ENCODE measurements at places on chromosomes 6 and 20.
A peak's percentile ranks its signal among the peaks of the same experiment; 100 is the strongest.

- no peak for DNase-seq
Measured at GRCh38 chr20:8250539-8251200, 118.6 kb downstream of the PLCB1 start.

GRCh38 chr20:5821627-5822215, 71.5 kb downstream of the SHLD1 start:
- no peak for DNase-seq

GRCh38 chr6:31681135-31681671, 336 bp upstream of the LY6G5C start:
- no peak for DNase-seq

DNA sequence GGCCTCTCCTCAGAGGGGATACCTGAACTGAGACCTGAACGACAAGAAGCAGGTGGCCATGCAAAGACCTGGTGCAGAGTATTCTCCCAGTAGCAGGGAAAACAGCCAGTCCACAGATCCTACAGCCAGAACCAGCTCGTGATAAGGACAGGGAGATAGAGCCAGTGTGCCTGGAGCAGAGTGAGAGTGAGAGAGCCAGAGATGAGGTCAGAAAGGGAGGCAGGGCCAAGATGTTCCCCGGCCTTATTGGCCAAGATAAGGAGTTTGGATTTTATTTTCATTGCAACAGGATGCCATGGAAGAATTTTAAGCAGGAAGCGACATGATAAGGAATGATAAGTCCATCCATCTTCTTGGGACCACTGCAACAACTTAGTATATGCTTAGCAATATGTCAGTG, 111.8 kb downstream of the UBE3D start:
- no peak for DNase-seq

DNA sequence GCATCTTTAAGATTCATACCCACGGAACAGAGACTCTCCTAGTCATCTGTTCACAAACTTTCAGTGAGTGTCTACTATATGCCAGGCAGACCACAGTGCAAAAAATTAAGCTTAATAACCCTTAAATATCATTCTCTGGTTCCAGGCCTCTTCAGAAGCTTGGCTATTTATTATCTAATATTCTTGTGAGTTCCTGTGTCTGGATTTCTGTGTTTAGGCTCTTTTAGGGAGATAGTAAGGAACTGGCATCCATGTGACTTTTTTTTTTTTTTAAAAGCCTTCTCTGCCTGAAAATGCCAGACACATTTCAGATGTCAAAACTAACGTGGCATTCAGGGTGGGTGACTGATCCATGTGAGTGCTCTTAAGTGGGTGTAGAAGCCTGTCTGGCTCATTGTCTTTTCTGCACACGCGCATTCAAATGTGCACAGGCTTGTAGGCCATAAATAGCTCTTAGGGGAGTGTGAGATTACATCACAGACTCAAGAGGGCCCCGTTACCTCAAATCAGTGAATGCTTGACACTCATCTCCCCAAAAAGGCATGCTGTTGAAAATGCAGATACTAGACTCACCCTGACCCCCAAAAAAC, 141.9 kb downstream of the GMPR start:
- DNase-seq, result no peak

- DNase-seq, result no peak
Measured at GRCh38 chr6:125121894-125122293, 31.7 kb upstream of the TPD52L1 start.

- DNase-seq, result no peak
Measured at GRCh38 chr20:6026051-6026450, 27.8 kb downstream of the LRRN4 start.

DNA sequence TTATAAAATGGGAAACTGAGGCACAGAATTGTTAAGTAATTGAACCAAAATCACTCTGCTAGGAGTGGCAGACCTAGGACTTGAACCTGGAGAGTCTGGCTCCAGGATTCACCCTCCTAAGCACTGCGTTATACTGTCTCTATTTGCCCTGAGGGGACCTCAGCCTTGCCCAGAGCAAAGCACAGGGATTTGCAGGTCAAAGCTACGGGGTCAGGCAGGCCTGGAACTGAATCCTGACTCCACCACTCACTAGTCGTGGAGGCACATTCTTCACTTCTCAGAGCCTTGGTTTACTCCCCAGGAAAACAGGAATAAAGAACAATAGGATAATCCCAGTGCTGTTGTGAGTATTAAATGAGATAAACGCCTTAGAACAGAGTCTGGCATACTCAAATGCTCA, 19.4 kb downstream of the KCNK15 start:
- no peak for DNase-seq

- DNase-seq, result no peak
Measured at GRCh38 chr6:116447052-116447451, 14.1 kb upstream of the CALHM6 start.

DNA sequence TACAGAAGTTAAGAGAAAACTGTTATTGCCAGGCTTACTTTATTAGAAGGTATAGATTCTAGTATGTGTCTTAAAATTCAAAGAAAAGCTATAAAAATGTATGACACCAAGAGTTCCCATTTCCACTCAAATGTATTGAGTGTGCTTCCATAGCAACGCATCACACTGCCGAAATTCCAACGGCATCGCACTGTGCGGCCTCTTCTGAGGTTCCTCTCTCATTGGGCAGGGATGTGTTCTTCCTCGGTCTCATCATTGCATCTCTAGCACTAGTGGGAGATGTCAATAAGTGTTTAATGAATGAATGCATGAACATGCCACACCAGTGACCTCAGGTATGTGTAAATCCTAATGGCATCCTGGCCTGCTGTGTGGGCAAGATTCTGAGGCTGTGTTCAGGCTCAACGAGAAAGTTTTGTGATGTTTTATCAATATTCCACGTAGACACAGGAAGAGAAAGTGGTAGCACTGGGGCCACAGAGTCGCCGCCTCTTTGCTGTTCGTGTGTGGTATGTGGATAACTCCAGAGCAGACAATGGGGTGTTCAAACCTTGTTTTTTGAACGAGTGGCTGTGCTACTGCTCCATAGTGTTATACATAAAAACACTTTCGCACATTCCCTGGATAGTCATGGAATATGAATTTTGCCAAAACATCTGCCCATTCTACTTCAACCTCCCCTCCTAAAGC, 171.6 kb downstream of the ADGB start:
- no peak for DNase-seq

- no peak for DNase-seq
Measured at GRCh38 chr6:157107571-157107914, 215.8 kb downstream of the TMEM242 start.

GRCh38 chr6:1720620-1721322, 111.1 kb downstream of the FOXC1 start:
- DNase-seq, result no peak

- DNase-seq, result no peak
Measured at GRCh38 chr6:142870787-142871415, 74.1 kb downstream of the HIVEP2 start.

- DNase-seq, result peak; percentile 79
Measured at GRCh38 chr20:62219992-62220665, at the start of gene HRH3. HRH3 (minus strand) TSS chr20:62220278; CDS start chr20:62219970, 308 bp downstream.

DNA sequence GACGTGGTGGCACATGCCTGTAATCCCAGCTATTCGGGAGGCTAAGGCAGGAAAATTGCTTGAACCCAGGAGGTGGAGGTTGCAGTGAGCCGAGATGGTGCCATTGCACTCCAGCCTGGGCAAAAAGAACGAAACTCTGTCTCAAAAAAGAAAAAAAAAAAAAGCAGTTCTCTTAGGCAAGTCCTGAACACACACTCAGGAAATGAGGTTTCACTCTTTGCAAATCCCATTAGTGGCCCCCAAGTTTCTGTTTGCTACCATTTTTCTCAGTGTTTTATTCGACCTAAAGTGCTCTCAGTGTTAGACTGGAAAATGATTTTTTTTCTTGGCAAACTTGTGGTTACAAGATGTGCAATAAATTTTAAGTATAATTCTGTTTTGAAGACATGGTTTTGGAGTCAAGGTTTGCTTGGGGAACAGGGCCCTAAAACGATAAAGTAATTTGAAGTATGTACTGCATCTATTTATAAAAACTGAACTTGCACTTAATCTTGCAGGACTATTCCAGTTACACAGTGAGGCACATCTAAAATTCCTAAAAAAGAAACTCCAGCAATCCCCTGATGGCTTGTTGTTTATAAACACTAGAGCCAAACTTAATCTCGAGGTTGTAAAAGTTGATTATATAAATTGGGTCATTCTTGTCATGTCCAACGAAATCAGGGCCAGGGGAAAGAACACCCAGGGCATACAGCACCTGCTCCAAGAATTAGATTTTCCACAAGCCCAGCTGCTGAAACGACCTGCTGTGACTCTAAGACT, 42.6 kb downstream of the MAP1LC3A start:
- no peak for DNase-seq

GRCh38 chr20:62039738-62040137, 25.9 kb downstream of the TAF4 start:
- no peak for DNase-seq

DNA sequence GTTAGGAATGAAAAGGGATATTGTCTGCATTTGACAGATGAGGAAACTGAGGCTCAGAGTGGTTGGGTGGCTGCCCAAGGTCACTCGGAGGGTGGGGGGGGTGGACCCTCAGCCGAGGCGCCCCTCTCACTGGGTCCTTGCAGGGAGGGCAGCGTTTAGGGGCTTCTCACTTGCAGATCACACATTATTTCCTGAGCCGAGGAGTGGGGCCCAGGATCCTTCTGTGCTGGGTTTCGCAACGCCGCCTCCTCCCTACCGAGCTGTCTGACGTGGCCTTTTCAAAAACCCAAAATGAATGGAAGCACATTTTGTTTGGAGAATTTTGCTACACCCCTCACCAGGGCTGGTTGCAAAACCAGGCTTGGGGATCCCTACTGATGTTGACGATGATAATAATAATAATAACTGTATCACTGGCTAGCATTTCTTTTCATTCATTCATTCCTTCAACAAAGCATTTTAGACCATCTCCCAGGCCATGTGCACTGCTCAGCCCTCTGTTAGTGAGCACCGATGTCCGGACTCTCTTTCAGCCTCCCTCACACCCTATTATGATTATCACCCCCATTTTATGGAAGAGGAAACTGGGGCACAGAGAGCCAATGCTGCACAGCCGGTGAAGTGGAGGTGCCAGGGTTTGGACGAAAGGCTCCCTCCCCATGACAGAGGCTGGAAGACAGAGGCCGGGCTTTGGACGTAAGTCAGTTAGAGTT, 5.2 kb downstream of the DLGAP4 start:
- DNase-seq, result no peak

DNA sequence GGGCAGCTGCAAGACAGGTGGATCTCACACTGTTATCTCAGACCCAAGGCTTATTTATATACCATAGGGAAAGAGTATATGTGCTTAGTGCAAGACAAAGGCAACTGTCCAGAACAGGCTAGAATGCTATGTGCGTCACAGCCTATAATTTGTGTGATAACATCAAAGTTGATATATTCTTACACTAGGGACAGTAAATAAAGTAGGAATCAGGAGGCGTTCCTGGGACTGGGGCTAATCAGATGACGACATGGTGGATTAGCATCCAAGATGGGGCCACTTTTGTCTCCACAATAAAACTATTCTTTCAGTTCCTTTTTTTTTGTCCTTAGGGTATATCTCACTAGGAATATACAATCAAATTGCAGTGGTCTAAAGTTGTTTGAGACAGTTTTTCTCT, 54.9 kb upstream of the IER3 start:
- no peak for DNase-seq

DNA sequence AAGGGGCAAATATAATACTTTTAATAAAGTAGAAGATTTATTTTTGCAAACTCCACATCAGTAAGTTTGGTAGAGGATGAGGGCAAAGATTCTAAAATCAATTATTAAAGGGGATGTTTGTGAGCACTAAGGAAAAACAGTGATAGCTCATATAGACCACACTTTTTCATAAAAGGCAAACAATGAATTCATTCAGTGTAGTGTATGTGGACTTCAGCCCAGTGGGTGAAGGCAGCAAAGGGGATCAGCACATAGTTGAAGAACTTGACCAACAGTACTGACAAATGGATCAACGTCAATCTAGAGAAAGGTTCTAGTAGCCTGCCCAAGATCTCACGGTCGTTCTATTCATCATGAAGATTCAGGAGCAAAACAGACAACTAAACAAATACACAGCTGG, 45.3 kb downstream of the MAK start:
- no peak for DNase-seq

DNA sequence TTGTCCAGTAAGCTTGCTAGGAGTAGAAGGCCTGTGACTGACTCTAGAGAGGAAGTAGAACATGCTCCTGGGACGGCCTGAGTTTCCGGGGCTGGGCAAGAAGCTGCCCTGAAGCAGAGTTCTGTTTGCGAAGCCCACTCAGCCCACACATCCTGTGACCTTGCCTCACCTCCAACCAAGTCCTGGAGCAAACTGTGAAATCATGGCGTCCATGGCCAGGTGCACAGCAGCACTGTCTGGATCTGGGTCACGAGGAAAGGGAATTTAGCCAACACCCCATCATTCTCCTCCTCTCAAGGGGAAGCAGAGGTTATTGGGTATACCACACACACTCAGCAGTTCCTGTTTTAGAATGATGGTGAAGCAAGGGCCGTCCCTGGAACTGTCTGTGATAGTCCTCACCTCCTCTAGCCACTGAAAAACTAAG, 87.5 kb downstream of the CRYBG1 start:
- no peak for DNase-seq

DNA sequence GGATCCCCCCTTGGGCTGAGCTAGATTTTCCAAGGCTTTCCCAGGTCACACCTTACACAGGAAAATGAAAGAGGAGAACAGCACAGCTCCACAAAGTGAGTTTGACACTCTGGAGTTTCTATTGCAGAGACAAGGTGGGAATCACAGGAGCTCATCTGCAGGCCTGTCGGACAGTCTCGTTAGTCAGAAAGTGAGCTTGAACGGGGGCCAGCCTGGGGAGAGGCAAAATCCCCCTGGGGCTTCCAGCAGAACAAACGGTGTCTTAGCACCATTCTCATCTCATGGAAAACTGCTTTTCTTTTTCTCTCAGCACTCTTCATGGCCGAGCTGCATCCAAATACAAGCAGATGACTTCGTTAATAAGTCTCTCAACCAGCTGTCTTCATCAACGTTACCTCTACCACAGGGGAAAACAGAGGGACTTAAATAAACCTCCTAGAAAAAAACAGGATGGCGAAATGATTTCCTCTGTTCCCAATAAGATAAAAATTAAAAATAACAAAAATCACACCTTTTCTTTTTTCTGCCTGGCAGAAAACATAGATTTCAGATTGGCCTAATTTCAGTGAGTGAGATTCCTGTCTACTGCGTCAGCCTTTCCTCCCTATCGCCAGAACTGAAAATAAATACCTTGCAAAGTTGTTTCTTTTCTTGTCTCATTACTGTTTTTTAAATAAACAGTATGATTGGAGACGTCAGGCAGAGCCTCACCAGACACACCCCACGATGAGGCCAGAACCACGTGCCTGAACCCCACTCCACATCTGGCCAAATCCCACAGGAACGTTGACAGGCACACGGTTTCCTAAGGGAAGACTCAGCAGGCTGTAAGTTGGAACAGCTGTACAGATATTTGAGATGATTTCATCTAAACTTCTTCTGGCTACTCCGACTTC, 219.0 kb downstream of the TTLL2 start:
- no peak for DNase-seq

GRCh38 chr6:158237656-158238055, 69.5 kb downstream of the GTF2H5 start:
- DNase-seq, result no peak

GRCh38 chr20:44028003-44028730, 113.5 kb downstream of the TOX2 start:
- DNase-seq, result no peak

All from D721Med (cell line).